ENCODE measurements at places on chromosomes 13 and 19.
A peak's percentile ranks its signal among the peaks of the same experiment; 100 is the strongest.

- DNase-seq, result no peak
These were observed 5.0 kb upstream of the FDX2 start for GRCh38 chr19:10320602-10321416.

GRCh38 chr19:48378194-48378570, 13.2 kb downstream of the KDELR1 start:
- no peak for DNase-seq

GRCh38 chr19:53844849-53845246, 20.7 kb upstream of the NLRP12 start:
- DNase-seq, result no peak

DNA sequence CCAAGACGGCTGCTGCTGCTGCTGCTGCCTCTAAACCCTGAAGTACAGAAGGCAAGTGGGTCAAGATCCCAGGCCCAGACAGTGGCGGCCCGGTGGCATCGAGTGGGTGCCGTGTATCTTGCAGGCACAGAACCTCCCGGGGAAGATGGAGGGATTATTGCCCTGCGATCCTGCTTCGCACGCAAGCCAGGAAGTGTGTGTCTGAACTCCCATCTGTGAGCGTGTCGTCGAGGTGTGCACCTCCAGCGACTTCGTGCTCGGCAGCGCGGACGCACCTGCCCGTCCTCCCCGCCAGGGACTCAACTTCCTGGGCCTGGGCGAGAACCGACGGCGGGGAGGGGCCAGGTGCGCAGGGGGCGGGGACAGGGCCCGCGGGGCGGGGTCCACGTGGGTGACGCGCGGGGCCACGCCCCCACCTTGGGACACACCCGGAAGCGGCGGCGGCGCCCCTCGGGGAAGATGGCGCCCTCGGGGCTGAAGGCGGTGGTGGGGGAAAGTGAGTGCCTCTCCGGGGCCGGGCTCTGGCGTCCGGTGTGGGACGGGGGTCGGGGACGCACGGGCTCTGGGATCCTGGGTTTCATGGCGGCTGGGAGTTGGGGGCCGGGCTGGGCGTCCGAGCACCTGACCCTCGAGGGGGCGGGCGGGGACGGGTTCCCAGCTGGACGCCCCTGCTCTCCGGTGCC, at the start of gene STXBP2:
STXBP2 (plus strand) TSS at position 420 of the 683 bp plus-strand sequence; CDS start at position 460, 40 bp downstream.
- DNase-seq, result peak; percentile 5

DNA sequence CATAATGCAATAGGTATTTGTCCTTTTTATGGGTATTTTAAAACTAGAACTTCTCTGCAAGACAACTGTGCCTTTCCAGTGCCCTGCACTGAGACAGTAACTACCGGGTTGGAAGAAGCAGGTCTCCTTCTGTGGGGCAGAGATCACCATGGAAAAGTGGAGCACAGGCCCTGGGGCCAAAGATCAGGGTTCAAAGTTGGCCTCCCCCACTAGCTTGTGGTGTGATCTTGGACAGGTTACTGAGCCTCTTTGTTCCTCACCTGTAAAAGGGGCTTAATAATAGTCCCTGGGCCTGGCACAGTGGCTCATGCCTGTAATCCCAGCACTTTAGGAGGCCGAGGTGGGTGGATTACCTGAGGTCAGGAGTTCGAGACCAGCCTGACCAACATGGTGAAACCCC, 68.3 kb downstream of the CEBPG start:
- DNase-seq, result no peak

DNA sequence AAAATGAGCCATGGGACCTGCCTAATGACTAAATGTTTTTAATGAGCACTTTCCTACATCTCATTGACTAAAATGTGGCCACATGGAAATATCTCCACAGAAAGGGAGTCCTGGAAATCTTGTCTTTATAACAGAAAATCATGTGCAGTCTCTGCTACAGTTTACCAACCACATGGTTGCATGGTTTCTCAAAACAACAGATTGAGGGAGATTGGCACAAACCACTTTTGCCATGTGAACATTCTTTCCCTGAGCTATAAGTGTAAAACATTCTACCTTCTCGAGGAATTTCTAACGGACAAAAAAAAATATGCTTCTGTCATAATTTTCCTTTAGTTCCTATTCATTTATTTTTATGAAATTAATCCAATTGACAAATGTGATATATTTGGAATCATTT, 218.9 kb upstream of the SLITRK5 start:
- DNase-seq, result no peak

DNA sequence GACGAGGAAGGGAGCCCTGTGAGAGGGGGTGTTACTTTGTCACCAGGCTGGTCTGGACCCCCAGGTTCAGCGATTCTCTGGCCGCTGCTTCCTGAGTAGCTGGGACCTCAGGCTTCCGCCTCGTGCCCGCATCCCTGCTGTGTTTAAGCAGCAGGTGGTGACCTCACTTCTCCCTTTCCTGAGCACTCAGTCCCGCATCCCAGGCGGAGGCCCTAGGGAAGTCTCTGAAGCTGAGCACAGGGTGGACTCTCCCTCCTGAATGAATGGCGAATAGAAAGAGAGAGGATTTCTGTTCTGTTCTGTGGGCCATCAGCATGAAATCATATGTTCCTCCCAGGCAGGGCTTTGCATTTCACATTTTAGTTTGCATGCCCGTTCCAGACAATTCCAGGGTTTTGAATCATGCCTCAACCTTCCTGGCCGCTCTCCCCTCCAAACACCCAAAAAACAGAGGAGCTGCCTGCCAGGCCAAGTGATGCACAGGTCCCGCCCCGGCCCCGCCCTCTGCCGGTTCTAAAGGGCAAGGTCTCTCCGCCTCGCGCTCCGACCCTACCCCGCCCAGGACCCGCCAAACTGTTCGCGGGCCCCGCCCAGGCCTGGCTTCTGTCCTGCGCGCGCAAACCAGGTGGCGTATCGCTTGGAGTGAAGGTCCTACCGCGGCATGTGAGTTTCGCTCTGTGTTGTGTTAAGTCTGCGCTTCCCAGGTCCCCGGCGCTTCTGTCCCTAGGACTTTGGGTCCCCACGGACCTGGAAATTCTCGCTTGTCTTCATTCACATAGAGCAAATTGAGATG, 35.1 kb upstream of the ZNF808 start:
- no peak for DNase-seq

DNA sequence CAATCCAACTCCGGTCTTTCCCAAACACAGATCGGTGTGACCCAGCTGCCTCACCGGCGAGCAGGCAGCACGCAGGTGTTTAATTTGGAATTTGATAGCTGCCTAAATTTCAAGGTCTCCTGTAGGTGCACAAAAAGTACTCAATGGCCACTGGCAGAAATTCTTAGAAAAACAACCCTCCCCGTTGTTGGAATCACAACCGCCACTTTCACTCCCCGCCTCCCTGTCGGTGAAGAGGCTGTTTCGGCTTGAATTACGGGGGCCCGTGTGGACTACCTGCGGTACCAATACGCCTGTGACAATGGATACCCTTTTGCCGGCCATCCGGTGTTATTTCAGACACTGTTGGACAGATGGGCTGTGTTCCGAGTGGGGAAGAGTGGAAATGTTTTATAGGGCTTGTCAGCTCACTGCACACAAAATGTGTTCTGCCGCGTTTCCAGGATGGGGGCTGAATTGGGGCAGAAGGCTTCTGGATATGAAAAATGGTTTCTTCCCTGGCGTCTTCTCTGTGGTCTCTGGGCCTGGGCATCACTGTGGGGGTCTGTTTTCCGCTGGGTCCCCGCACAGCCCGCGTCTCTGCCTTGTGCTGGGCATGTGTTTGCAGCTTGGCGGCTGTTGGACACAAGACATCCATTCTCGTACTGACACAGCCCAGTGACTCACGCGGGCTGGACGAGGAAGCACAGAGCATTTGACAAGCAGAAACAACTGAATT, 45.4 kb downstream of the ZIC5 start:
- DNase-seq, result peak; percentile 92

- DNase-seq, result no peak
These were observed 1.2 kb upstream of the NKPD1 start for GRCh38 chr19:45161738-45162607.

DNA sequence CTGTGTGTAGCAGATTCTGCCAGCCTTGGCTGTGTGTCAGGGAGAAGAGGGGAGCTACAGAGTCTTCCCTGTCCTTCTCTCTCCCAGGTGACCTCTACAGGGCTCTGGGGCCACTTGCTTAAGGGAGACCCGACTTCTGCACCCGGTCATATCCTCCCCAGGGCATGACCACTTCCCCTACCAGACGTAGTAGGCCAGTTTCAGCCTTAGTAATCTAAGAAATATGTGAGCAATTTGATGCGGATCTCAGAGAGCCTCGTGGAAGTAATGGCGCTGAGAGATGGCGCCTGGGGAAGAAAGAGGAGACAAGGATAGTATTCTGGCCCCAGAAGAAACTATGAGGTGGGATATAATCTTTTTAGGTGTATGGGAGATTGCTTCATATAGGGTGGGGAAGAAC, 41.9 kb downstream of the NFIX start:
- DNase-seq, result no peak

All from NCI-H2081 treated with DMSO at 0.1 percent for 48 hours (cell line).